CD4-positive, alpha-beta memory T cell (primary cell): ENCODE measurements at places on chromosomes 16 and 17.

DNA sequence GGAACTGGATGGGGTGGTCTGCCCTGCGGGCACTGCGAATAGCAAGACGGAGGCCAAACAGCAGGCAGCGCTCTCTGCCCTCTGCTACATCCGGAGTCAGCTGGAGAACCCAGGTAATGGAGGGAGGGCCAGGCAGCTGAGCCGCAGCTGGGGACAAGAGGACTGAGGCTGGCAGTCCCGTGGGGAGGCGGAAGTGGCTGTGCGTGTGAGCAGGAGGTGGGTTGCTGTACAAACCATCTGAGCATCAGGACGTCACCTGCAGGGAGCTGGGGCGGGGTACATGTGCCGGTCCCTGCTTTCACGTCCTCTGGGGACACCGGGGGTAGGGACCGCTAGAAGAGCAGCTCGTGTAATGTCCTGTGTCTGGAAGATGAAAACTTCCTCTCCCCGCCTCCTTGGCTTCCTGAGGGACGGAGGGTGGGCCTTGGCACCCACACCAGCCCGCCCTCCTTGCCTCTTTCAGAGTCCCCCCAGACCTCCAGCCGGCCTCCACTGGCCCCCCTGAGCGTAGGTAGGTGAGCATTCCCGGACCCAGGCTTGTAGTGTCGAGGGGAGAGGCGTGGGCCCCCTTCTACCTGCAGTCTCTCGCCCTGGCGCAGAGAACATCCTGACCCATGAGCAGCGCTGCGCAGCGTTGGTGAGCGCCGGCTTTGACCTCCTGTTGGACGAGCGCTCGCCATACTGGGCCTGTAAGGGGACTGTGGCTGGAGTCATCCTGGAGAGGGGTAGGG, 3.7 kb downstream of the ADAD2 start:
- peak; percentile 53 for DNase-seq

DNA sequence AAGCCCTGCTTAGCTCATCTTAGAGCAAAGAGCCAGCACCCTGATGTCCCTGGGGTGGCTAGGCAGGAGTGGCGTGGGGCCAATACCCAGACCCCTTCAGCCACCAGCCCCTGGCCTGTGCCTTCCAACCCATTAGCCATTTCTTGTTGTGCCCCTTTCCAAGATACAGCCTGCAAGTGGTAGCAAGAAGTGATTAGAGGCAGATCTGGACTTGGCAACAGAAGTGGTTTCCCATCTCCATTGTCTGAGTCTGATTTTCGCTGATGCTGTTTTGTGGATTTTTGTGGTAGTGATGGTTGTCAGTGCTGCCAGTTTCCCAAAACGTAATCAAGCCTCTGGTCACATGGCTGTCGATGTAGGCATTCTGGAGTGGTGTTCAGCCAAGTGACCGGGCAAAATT, 25.7 kb downstream of the PLCD3 start:
- DNase-seq, result no peak

DNA sequence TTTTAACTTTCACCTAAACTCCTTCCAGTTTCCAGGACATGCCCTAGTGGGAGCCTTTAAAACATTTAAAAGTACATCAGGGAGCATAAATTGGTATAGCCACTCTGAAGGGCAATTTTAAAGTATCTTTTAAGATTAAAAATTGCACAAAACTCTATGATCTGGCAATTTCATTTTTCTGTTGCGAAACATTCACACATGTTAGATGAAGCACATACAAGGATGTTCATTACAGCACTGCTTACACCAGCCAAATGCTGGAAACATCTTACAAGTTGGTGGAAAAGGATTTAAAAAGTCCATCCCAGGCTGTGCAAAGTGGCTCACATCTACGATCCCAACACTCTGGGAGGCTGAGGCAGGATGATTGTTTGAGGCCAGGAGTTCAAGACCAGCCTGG, 26.4 kb upstream of the LONP2 start:
- no peak for DNase-seq

- no peak for DNase-seq
These were observed 87.6 kb downstream of the VPS53 start for GRCh38 chr17:627051-627450.

GRCh38 chr16:73847090-73847489, 449.5 kb upstream of the PSMD7 start:
- no peak for DNase-seq

DNA sequence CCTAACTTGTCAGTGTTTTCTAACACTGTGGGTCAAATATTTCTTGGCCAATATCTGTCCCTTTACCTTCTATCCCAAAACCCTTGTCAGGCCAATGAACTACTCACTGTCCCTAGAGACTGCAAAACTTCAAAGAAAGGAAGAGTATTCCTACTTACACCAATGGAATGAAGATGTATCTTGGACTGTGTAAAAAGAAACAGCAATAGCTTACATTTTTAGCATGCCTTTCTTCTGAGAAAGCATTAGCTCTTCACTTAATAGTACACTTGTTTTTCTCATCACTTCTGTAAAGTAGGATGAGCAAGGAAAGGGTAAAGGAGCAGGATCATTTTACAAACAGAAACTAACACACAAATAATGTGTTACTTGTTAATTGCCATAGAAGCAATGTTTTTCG, 73.9 kb downstream of the STH start:
- DNase-seq, result no peak

- DNase-seq, result peak; percentile 83
These were observed 10.6 kb upstream of the CCL5 start for GRCh38 chr17:35890774-35891155.

DNA sequence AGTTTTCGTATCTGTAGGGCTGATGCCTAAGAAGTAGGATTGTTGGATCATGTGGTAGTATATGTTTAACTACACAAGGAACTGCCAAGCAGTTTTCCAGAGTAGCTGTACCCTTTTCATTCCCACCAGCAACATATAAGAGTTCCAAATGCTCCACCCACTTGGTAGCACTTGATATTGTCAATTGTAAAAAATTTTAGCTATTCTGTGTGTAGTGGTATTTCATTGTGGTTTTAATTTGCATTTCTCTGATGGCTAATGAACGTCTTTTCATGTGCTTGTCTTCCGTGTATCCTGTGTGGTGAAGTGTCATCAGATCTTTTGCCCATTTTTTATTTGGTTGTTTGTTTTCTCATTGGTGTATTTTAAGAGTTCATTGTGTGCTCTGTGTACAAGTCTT, 69.7 kb downstream of the TANC2 start:
- DNase-seq, result no peak

- DNase-seq, result no peak
These were observed 351.1 kb upstream of the TBX2 start for GRCh38 chr17:61048376-61049106.

- DNase-seq, result no peak
These were observed 23.6 kb downstream of the IGSF6 start for GRCh38 chr16:21628772-21629171.

DNA sequence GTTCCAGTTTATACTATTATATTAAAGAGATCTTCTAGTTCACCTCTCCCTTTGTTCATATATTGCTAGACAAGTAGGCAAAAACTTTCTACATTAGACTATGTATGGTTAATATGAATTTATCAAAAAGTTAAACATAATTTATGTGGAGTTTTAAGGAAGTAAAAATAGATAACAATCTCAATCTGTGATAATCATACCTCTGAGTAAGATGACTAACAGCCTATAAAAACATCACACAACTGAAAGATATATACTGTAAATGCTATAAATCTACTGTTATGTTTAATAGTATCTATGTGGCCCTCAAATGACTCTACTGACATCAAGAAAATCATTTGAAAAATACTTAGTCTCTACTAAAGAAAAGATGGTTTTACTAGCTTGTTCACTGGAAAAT, 37.1 kb downstream of the AP1G1 start:
- no peak for DNase-seq

DNA sequence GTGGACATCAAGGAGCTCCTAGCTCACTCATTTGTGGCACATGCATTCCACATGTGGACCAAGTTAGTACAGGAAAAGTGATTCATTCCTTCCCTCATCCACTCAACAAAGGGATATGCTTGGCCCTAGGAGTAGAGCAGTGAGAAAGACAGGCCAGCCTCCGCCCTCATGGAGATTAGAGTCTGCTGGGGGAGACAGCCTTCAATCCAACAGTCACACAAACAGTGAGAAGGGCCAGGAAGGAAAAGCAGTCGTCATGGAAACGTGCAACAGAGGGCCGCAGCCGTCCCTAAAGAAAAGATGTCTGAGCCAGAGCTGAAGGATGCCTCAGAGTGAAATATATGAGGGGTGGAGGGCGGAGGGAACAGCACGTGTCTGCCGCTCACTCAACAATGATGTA, 109.9 kb downstream of the VPS53 start:
- DNase-seq, result no peak

- DNase-seq, result no peak
These were observed 157.4 kb upstream of the MAF start for GRCh38 chr16:79757968-79758367.

DNA sequence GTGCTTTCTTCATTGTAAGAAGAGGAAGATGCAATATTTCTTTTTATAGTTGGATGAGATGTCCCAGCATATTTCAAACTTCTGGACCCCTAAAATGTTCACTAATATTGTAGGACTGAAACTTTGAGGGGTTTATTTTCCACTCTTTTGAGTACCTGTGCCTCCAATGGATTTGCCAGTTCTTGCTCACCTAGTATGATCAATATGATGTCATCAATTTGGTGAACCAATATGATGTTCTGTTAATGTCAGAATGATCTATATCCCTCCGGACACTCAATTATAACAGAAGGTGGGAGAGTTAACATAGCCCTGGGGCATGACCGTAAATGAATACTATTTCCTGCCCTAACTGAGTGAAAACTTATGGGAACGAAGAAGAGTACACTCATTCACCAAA, 178.3 kb downstream of the CBLN1 start:
- no peak for DNase-seq

- DNase-seq, result no peak
These were observed 77.0 kb downstream of the MRC2 start for GRCh38 chr17:62704381-62704971.

- no peak for DNase-seq
These were observed 24.4 kb upstream of the PHKG2 start for GRCh38 chr16:30723725-30724355.

GRCh38 chr17:78979780-78980623, at the start of gene LGALS3BP:
Gene LGALS3BP, minus strand, starts transcription at chr17:78979923. Its CDS starts 2,732 bp downstream, at chr17:78977191.
- DNase-seq, result peak; percentile 38

- DNase-seq, result no peak
These were observed 4.6 kb upstream of the OTOA start for GRCh38 chr16:21659124-21659523.

DNA sequence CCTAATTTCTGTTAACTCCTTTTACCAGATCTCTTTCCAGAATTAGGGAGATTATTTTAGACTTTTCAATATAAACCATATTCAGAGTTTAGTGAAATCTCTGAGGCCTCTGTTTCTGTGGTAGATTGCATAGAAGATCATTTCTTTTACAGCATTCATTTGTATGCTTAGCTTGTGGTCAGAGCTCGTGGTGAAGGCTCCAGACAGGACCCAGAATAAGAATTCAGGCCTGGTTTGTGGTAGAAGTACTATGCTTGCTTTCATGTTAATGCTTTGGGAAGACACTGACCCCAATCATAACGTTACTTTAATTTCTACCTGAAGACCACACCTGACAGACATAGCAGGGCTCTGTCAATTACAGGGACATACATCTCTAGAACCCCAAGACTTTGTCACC, 258.1 kb downstream of the FTO start:
- no peak for DNase-seq

- DNase-seq, result no peak
These were observed 16.4 kb downstream of the TMEM238L start for GRCh38 chr17:10787306-10788045.

DNA sequence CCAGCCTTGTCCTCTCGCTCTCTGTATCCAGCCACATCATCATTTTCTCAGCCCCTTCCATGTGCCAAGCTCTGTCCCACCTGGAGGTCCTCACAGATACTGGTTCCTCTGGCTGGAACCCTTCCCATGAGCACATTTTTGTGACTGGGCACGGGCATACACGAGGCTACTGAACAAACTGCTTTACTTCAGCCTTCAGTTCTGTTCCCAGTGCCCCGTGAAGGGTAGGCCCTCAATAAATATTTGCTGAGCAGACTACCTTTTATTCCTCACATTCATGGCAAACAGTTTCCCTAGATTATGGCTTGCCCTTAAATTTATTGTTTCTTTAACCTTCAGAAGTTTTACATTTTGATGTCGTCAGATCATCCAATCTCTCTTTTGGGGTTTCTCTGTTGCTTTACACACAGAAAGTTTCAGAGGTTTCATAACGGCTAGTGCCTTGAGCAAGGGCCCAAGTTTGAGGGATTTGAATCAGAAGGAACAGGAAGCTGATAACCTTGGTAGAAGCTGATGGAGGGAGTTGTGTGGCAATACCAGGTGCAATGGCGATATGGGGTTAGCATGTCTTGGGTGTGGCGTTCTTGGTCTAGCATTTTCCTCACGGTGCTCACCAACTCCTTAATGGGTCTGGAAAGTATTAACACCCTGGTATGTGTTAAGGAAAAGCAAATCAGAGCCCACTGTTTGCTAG, 27.8 kb downstream of the TMEM92 start:
- DNase-seq, result no peak

DNA sequence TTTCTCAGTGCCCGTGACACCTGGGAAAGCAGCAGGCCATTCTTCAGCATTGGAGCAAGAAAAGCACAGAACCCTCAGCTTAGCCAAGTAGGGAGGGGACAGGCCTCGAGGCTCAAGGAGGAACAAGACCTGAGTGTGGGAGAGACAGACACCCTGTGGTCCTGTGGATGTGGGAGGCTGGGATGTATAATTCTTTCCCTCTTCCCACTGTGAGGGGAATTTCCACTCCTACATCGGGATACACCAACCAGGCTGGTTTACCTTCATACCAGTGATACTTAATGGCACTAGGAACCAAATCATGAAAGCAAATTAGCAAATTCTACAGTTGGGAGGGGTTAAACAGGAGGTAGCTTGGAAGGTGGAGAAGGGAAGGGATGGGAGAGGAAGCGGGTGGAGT, 41.7 kb downstream of the LYRM1 start:
- no peak for DNase-seq

DNA sequence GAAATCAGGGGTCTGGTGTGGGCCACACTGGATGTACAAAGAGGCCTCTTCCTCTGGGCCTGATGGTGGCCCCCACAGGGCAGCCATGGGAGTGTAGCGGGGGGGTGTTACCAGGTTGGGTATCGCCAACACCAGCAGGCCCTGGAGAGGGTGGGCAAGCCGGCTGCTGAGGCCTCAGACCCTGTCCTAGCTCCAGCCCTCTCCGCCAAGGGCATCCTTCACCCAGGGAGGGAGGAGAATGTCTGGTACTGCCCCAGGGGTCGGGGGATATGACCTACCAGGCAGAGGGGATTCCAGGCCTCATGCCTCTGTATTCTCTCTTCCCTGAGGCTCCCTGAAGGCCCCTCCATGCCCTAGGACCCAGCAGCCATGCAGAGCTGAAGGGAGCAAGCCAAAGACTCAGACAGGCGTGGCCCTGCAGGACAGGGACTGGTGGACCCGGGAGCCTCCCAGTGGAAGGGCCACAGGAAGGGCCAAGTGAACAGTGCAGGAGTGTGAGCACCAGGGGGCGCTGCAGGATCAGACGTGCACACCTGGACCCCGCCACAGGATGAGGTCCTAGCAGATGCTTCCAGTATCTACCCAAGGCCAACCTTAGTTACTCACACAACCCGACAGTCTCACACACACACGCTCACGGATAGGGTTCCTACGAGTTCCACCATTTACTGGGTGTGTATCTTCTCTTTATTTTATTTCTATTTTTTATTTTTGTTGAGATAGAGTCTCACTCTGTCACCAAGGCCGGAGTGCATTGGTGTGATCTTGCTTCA, 10.9 kb upstream of the CES4A start:
- DNase-seq, result peak; percentile 83
